ENCODE measurements at places on chromosomes 1 and 21.

DNA sequence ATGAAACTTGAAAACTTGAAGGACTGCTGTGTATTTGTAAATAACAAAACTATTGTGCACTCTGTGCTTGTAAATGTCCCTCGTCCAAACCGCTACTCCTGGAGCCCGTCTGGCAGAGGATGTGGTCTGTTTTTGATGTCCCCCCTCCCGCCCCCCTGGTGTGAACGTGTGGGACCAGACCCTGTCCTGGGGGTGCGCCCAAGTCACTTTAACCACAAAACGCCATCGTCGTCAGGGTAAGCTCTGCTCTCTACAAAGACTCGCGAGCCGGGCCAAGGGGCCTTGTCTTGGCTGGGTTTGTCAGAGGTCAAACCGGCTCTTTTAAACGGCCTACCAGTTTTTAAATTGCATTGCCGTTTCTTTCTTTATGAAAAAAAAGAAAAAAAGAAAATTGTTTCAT lies 87.4 kb upstream of the TMEM51 start:
- no peak for DNase-seq

- DNase-seq, result no peak
These were observed 6.4 kb downstream of the ADARB1 start for GRCh38 chr21:45080639-45081414.

DNA sequence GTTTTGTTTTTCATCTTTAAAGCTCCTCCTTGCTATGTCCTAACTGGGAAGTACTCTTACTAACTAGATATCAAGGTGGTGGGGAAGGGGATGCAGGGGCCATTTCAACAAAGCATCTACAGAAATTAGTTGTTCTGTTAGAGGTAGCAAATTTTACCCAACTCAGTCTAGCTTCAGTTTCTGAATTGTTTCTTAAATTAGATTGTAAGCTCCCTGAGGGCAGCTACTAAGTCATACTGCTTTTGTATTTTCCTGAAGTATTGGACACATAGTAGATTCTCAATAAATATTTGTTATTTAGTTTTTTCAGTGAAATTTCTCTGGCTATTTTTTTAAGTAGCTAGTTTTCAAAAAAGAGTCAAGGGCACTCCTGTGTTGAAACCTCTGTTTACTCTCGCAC lies 1.8 kb downstream of the UBAP2L start:
- no peak for DNase-seq

DNA sequence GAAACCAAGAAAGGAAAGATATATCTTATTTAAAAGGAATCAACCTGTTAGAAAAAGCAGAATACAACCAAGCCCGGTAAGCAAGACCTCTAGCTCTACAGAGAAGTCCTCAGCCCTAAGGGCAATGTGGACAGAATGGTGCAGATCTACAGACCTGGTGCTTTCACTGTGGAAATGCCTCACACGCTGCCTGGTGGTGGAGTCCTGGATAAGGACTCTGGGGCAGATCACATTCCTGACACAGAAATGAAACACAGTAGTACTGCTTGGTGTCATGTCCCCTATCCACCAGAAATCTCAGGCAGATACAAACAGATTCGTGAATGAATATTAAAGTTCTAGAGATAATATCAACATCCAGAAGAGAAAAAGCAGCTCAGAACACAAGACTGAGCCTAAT lies 6.8 kb downstream of the CNN3 start:
- DNase-seq, result no peak
